ENCODE measurements at places on chromosomes 12 and 14.

DNA sequence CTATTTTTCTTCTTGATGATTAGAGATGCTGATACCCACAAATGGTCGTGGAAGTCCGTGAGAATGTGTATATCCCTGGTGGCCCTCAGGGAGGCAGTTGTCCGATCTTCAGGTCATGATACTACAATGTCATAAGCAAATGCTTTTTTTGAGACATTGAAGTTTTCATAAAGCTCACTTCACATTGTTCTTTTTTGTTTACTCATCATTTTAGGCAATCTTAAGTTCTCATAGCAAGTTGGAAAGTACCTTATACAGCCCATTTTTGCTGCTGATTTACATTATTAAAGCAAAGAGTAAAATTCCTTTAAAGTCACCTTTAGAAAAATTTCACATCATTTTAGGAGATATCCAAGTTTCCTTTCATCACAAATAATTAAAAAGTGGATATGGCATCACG is 90.0 kb upstream of the CCDC196 start:
- no peak for DNase-seq

DNA sequence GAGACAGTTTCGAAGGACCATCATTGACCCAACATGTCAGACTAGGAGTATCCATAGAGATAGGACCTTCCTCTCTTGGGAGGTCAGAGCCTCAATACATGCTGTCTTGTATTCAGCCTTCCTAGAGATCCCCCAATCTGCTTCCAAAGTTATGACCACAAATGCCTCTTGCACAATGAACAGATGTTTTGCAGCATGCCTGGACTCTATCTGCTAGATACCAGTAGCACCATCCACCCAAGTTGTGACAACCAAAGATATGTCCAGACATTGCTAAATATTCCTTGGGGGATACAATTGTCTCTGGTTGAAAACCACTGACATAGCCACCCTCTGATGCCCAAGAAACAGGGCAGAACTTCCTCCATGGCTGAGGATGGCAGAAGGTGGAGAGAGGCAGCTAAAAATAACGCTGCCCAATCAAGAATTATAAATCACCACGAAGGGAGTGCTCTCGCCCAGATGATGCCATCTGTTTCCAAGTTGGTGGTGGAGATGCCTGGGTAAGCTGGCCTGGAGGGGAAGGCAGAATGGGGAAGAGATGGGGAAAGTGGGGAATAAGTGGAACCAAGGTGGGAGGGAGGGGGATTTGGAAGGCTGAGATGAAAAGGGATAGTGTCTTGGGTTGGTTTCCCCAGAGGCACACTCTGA is 42.9 kb upstream of the NOS1 start:
- no peak for DNase-seq

- DNase-seq, result no peak
Measured at GRCh38 chr12:124203176-124203575, 91.7 kb upstream of the RFLNA start.

- DNase-seq, result no peak
Measured at GRCh38 chr14:55123852-55124639, 5.0 kb upstream of the LGALS3 start.

DNA sequence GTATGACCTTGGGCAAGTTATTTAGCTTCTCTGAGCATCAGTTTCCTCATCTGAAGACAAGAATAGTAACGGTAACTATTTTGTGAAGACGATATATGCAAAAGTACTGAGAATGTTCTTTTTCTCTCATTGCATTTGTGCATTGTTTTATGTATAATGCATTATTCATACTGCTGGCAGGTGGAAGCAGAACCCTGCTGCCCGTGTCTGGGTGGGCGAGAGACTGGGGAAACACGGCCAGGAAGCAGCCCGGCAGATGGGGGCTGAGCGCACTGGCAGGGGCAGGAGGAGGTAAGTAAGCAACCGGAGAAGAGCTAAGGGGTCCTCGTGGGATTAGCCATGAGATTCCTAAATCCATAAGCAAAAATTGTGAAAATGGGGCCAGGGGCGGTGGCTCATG is 115.8 kb upstream of the MED13L start:
- DNase-seq, result no peak

- DNase-seq, result no peak
Measured at GRCh38 chr12:66859751-66860440, 181.0 kb upstream of the GRIP1 start.

- no peak for DNase-seq
Measured at GRCh38 chr14:23605931-23606585, 27.5 kb upstream of the JPH4 start.

DNA sequence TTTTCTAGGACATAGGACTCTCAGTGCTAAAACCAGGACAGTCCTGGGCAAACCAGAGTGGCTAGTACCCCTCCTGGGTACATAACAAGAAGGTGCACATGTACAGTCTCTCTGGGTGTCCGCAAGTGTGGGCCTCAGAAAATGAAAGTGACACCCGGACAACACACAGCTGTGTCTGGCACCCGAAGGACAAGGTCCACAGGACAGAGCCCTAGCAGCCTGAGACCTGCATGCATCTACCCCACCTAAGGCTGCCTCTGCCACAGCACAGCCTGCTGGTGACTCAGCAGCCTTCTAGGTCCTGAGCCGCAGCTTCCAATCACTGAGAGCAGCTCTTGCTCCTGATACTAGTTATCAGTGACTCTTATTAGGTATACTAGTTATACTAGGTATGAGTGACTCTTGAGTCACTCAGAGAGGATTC is 784.1 kb upstream of the TBX3 start:
- no peak for DNase-seq

GRCh38 chr12:4178424-4179170 is 95.0 kb upstream of the CCND2 start:
- DNase-seq, result no peak

- no peak for DNase-seq
Measured at GRCh38 chr14:96658611-96659010, 138.6 kb upstream of the VRK1 start.

DNA sequence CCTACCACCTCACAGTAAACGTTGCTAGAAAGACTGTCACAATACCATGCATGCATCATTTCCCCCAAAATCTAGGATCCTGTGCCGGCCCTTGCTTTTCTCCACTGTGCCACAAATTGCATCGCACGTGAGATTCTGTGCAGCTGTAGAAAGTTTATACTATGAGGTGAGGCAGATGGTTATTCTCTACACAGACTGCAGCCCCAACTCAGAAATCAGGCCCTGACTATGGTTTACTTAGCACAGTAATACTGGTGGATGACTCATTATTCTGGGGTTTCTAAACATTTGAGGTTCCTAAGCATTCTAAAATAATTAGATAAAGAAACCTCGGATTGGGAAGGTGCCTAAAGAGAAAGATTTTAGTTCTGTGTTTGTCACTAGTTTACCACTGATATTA is 163.8 kb upstream of the CCDC198 start:
- DNase-seq, result no peak

- DNase-seq, result peak; percentile 25
Measured at GRCh38 chr12:11719678-11720099, 70.2 kb downstream of the ETV6 start.

DNA sequence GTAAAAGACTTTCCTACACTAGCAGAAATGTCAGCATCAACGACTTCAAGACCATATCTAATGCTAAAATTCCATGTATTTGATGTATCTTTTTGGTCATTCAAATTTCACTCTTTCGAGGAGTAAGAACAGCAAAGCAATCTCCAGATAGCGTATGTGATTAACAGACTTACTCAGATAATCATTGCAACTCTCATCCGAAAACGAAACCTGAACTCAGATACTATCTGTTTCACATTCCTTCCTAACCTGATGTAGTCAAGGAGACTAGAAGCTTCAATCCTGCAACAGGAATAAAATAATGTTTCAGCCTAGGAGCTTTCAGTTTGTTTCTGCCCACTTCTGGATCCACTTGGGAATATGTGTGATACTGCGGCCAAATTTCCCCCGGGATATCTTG is 286.3 kb downstream of the NUAK1 start:
- no peak for DNase-seq

DNA sequence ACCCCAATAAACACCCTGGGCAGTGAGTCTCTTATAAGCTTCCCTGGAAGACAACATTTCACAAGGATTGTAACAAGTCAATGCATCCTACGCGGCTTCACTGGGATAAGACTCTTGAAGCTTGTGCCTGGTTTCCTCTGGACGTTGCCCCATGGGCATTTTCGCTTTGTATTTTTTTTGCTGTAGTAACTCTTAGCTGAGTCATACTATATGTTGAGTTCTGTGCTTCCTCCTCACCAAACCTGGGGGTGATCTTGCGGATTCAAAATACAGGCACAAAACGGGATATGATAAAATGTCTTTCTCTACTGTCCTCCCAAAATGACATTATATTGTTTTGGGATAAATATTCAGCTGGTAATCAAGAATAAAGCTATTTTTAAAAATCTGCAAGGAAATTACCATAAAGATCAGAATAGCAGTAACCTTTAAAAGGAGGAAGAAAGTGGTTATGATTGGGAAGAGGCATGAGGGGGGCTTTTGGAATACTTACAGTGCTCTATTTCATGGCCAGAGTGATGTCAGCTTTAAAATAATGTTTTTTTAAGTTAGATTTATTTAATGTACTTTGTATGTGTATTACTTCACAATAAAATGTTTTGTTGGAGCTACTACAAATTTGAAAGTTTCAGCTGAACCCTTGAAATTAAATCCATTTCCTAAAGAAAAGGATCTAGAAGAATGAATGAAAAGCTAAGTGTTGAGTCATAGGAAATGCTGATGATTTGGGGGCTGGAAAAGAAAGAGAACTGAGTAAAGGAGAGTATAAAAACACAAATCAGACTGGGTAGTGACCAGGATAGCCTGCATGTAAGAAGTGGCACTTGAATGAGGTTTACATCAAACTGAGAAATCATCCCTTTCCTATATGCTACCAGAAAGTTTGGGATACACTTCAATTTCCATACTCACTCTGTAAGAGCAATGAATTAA is 14.7 kb downstream of the BTBD7 start:
- no peak for DNase-seq

- DNase-seq, result no peak
Measured at GRCh38 chr12:130956009-130956408, 2.3 kb downstream of the ADGRD1 start.

- no peak for DNase-seq
Measured at GRCh38 chr12:53748072-53748840, 3.5 kb downstream of the CISTR start.

GRCh38 chr14:58954901-58955861 is 233.3 kb upstream of the DAAM1 start:
- no peak for DNase-seq

DNA sequence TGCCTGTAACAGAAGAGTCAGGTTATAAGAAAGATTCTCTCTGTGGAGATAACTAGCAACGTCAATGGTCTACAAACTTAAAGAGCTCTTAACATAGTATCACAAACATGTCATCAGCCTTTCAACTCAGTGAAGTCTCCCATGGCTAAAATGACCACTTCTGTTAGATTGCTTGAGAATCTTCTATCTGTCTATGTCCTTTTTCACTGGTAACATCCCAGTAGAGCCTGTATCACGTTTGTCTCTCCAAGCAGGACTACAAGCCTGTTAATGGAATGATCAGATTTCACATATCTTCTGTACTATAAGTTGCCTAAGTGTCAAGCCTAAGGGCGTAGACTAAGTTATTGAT is 50.7 kb downstream of the SLC2A13 start:
- DNase-seq, result no peak

DNA sequence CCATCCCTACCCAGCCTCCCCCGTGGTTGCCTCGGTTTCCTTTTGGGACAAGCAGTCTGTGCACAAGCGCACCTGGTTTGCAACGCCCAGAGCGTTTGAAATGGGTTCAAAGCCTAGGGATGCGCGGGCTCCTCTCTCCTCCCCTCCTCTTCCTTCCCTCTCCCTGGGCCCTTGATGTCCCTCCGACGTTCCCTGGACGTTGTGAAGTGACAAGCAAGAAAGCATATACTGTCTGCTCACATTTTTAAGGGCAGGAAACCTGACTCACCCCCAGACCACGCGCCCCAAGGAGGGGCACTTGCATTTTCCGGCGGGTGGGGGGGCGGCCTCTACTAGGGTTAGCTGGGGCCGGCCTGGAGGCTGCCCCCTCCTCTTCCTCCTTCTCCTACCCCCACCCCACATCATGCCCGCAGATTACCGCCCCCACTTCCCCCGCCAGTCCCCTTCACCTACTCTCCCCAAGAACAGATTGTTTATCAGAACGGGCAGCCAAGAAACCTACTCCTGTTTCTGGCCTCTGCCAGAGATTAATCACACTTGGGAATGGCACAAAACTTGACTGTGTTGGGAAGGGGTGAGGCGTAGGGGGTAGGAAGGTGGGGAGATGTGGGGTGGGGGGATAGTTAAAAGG is 9.5 kb upstream of the IRF2BPL start:
- DNase-seq, result peak; percentile 40

GRCh38 chr14:76081642-76082041 is 70.1 kb upstream of the GPATCH2L start:
- no peak for DNase-seq

- no peak for DNase-seq
Measured at GRCh38 chr14:58587271-58587670, 50.5 kb upstream of the DACT1 start.

DNA sequence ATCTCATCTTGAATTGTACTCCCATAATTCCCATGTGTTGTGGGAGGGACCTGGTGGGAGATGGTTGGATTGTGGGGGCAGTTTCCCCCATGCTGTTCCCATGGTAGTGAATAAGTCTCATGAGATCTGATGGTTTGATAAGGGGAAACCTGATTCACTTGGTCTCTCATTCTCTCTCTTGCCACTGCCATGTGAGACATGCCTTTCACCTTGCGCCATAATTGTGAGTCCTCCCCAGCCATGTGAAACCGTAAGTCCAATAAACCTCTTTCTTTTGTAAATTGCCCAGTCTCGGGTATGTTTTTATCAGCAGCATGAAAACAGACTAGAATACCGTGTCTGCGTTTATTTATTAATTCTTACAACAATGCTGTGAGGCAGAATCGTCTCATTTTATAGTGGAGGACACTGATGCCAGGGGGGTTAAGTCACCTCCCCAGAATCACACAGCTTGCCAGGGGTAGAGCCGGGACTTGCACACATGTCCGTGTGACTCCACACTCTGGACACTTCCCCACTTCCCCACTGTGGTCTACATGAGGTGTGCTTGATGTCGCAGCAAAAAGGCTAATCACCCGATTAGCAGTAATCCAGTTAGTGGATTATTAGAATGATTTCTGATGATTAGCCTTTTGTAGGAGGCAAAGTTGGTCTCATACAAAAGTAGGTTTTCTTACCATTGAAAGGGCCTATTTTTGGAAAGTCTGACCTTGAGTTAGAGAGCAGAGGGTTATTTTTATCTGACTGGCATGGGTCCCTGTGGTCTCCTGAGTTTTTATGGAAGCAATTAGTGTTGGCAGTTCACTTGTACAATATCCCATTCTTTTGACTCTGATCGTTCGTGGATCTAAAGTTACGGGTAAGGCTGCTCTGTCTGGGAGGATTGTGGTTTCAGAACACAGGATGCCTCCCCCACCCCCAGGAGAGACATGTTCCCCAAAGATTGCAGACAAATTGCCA is 47.4 kb upstream of the BCL7A start:
- DNase-seq, result no peak

GRCh38 chr14:56367416-56367815 is 212.2 kb upstream of the TMEM260 start:
- DNase-seq, result no peak

All from activated CD4-positive, alpha-beta T cell treated with anti-CD3 and anti-CD28 coated beads for 24 hours (primary cell).